Activated CD8-positive, alpha-beta T cell treated with anti-CD3 and anti-CD28 coated beads for 36 hours (primary cell): ENCODE measurements at places on chromosomes 16 and 17. TPM values are rescaled to one million over a fixed set of nuclear protein-coding genes. Genes with fewer than 3 reads are reported as not detected.

The KRT33B gene
- not detected for total RNA-seq

The STX8 gene
- total RNA-seq: 59.6 TPM

The CCDC40 gene
- total RNA-seq: 0.79 TPM

The C17orf78 gene
- not detected for total RNA-seq

The GP1BA gene
- total RNA-seq: not detected

The PARN gene
- 45.6 TPM for total RNA-seq

- no peak for DNase-seq
- H3K27ac ChIP-seq: no peak overlapping the region
- no peaks in the 10 kb centered on the region for H3K36me3 ChIP-seq
- peaks cover 6% of the 10 kb centered on the region for H3K27me3 ChIP-seq
Measured at GRCh38 chr16:77511053-77511452, 76.2 kb upstream of the ADAMTS18 start.

DNA sequence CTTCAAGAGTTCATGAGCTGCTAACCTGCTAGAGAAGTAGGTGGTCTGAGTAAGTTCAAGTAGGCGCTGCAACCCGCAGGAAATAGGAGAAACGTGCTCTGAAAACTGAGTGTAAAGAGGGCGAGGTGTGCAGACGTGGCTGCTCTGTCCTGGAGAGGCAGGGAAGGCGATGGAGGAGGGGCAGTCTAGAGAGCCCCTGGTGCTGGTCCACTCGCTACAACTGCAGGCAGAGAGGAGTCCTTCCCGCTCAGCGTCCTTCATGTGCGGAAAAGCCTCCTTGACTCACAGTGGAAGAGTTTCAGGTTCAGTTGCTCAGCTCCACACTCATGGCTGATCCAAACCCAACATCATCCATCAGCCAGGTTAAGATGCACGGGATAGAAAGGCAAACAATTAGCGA, 12.1 kb downstream of the ABCA3 start:
- H3K4me3 ChIP-seq: no peak overlapping the region
- no peaks in the 10 kb centered on the region for H3K4me1 ChIP-seq
- no peaks in the 10 kb centered on the region for H3K36me3 ChIP-seq
- peaks cover 8% of the 10 kb centered on the region for H3K27me3 ChIP-seq

DNA sequence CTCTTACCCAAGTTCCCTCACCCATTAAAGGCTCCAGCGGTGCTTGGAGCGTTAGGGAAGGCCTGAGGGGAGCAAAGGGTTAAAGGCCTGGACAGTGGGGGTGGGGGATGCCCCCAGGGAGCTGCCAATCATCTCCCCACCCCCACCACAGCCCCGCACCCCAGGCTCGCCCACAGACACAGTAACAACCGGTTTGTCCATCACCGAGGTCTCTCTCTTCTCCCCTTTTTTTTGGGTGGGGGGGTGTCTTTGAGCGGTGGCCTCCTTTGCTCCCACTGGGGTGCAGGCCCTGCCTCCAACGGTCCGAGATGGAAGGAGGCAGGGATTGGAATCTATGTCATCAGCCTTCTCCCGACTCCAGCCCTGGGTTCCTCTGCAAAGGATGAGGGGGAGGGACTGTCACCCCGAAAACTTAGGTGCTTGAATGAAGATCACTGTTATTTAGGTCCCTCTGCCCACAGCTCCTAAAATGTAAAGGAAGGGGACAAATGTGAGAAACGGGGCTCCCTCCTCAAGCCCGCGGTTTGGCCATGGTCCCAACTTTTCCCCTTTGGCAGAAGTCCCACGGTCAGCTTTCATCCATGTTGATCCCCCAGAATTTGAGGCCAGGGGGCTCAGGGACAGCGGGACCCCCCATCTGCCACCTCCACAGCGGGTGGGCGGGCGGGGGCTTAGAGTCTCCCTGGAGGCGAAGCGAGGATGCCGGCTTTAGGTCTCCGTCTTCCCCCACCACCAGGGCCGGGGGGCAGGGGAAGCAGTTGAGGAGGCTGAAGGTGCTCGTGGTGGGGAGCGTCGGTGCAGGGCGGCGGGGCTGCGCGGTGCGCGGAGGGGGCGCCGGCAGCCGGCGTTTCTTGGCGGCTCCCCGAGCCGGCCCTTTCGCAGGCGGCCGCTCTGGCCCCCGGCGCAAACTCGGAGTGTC, 1.7 kb downstream of the EPOP start:
- H3K4me1 ChIP-seq: peaks cover 41% of the 10 kb centered on the region
- peaks cover 33% of the 10 kb centered on the region for H3K27me3 ChIP-seq
- peaks cover 17% of the 10 kb centered on the region for H3K36me3 ChIP-seq
- DNase-seq: peak; percentile 31

DNA sequence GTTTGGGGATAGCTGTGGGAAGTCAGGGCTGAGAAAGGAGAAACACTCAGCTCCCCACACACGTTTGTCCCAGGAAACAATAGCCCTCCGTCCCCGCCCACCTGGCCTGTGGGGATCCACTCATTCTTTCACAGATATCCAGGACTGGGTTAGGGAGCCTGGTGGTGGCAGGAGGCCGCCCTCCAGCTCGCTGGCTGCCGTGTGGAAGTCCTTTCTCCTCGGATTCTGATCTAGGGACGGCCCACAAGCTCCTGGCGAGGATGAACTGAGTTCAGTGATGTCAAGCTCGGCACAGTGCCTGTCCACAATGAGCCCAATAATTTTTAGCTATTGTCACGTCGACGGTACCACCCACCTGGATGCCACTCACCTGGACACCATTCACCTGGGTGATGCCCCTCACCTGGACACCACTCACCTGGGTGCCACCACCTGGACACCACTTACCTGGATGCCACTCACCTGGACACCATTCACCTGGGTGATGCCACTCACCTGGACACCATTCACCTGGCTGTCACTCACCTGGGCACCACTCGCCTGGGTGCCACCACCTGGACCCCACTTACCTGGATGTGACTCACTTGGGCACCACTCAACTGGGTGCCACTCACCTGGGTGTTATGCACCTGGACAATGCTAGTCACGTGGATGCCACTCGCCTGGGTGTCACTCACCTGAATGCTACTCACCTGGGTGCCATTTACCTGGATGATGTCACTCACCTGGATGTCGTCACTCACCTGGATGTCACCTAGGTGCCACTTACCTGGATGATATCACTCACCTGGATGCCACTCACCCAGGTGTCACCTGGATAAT, 172.5 kb upstream of the FOXF1 start:
- DNase-seq: no peak
- H3K4me3 ChIP-seq: no peak overlapping the region
- no peaks in the 10 kb centered on the region for H3K36me3 ChIP-seq
- peaks cover 19% of the 10 kb centered on the region for H3K27me3 ChIP-seq
- H3K27ac ChIP-seq: no peak overlapping the region
- no peaks in the 10 kb centered on the region for H3K4me1 ChIP-seq

- H3K36me3 ChIP-seq: no peaks in the 10 kb centered on the region
- H3K4me1 ChIP-seq: peaks cover 2% of the 10 kb centered on the region
- no peak overlapping the region for H3K27ac ChIP-seq
- H3K27me3 ChIP-seq: peaks cover 43% of the 10 kb centered on the region
Measured at GRCh38 chr17:43952724-43953666, 745 bp downstream of the PYY start.

- H3K4me1 ChIP-seq: peaks cover 17% of the 10 kb centered on the region
- DNase-seq: no peak
- H3K4me3 ChIP-seq: no peak overlapping the region
- no peak overlapping the region for H3K27ac ChIP-seq
Measured at GRCh38 chr16:50630394-50631020, 50.6 kb downstream of the SNX20 start.

DNA sequence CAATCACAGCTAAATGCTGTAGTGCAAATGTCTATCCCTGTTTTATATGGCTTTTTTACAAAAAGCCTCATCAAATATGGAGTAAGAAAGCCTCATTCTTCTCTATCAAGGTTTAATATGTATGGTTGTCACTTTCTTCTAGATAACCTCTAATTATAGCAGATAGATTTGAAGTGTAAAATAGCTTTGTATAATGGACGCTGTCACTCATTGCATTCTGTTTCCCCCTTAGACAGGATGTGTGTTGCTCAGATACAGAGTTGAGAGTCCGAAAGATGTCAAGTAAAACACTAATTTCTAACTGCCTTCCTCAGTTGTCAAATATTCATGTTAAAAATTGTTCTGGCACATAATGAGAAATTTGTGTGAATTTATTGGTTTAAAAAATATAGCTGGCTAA, 88.0 kb downstream of the NLK start:
- peaks cover 15% of the 10 kb centered on the region for H3K36me3 ChIP-seq
- no peak overlapping the region for H3K4me3 ChIP-seq
- peaks cover 9% of the 10 kb centered on the region for H3K4me1 ChIP-seq
- no peaks in the 10 kb centered on the region for H3K27me3 ChIP-seq

GRCh38 chr16:80993307-80993706, 13.4 kb downstream of the CMC2 start:
- peaks cover 41% of the 10 kb centered on the region for H3K36me3 ChIP-seq
- no peak for DNase-seq
- no peak overlapping the region for H3K4me3 ChIP-seq
- no peaks in the 10 kb centered on the region for H3K27me3 ChIP-seq

- no peak overlapping the region for H3K4me3 ChIP-seq
- no peak for DNase-seq
- H3K27ac ChIP-seq: no peak overlapping the region
- H3K27me3 ChIP-seq: peaks cover 34% of the 10 kb centered on the region
- no peaks in the 10 kb centered on the region for H3K36me3 ChIP-seq
- peaks cover 3% of the 10 kb centered on the region for H3K4me1 ChIP-seq
Measured at GRCh38 chr17:19539841-19540311, 6.2 kb downstream of the SLC47A1 start.

GRCh38 chr17:82967268-82968032, 112.0 kb upstream of the METRNL start:
- peaks cover 5% of the 10 kb centered on the region for H3K4me1 ChIP-seq
- no peak overlapping the region for H3K4me3 ChIP-seq
- no peaks in the 10 kb centered on the region for H3K27me3 ChIP-seq
- H3K27ac ChIP-seq: no peak overlapping the region

DNA sequence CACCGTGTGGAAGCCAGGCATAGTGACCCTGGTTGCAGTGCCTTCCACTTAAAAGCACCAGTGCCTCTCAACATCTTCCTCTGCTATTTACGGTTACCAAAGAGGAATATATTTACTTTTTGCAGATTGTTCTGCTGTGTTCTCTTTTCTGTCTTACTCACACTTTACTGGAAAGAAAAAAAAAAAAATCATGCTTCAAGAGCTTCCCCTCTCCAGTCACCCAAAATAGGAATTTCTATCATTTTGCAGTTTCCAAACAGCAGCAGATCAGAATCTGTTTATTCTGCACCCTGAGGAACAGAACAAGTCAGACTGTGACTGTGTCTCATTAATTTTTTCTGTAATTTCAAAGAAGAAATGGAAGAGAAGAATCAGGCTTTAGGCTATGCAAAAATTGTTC, 96.1 kb downstream of the KCNJ2 start:
- H3K27me3 ChIP-seq: no peaks in the 10 kb centered on the region
- no peak overlapping the region for H3K27ac ChIP-seq
- H3K4me1 ChIP-seq: no peaks in the 10 kb centered on the region
- DNase-seq: no peak

GRCh38 chr16:920717-921116, 50.1 kb downstream of the LMF1 start:
- H3K27ac ChIP-seq: no peak overlapping the region
- H3K4me1 ChIP-seq: no peaks in the 10 kb centered on the region
- H3K36me3 ChIP-seq: peaks cover 11% of the 10 kb centered on the region
- H3K4me3 ChIP-seq: no peak overlapping the region
- no peaks in the 10 kb centered on the region for H3K27me3 ChIP-seq

- H3K27ac ChIP-seq: no peak overlapping the region
- H3K4me3 ChIP-seq: no peak overlapping the region
- H3K4me1 ChIP-seq: peaks cover 51% of the 10 kb centered on the region
Measured at GRCh38 chr16:85573045-85573695, 40.0 kb upstream of the GSE1 start.

DNA sequence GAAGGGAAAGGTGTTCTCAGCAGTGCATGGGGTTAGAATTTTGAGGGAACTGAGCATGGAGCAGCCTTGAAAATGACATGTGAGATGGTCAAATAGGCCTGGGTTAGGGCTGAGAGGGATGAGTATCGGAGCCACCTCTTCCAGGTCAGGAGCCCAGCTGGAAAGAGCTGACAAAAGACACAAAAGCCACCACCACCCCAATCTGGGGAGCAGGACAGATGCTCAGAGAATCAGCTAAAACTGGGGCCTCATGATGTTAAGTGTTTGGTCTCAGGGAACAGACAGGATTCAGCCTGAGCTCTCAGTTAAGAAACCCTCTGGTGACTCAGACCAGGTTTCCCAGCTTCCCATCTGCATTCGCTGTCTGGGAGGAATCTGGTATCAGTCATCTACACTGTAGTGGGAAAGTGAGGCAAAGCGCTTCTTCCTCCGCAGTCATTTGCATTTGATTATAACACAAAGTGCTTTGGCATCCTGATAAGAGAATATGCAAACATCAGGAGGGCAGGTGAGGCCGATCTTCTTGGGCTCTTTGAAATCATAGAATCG, 2.6 kb downstream of the WNT9B start:
- H3K4me3 ChIP-seq: no peak overlapping the region
- H3K36me3 ChIP-seq: no peaks in the 10 kb centered on the region
- DNase-seq: no peak
- H3K4me1 ChIP-seq: peaks cover 6% of the 10 kb centered on the region

GRCh38 chr17:5220074-5220473, 14.6 kb downstream of the SCIMP start:
- H3K27me3 ChIP-seq: no peaks in the 10 kb centered on the region
- no peak for DNase-seq
- H3K36me3 ChIP-seq: peaks cover 1% of the 10 kb centered on the region
- no peak overlapping the region for H3K4me3 ChIP-seq
- H3K4me1 ChIP-seq: peaks cover 23% of the 10 kb centered on the region
